ENCODE measurements at places on chromosomes 1 and 21.

- no peak for DNase-seq
Observed at GRCh38 chr21:17548262-17548661, 35.4 kb downstream of the CXADR start.

DNA sequence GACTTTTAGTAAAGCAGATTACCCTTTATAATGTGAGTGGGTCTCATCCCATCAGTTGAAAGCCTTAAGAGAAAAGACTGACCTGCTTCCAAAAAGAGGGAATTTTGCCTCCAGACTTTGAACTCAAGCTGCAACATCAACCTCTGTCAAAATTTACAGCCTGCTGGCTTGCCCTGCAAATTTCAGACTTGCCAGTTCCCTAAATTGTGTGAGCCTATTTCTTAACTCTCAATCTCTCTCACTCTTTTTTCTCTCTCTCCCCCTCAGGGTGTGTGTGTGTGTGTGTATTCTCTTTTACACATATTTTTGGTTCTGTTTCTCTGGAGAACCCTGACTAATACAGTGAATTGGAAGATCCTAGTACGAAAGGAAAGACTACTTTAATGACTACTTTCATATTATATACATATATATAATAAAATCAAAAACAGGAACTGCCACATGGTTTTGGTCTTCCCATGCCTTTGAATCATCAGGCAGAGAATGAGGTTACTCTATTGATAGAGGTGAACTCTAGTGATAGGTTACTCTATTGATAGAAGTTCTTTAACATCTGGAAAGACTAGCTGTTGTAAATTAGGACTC lies 6.4 kb downstream of the OR2C3 start:
- DNase-seq, result no peak

DNA sequence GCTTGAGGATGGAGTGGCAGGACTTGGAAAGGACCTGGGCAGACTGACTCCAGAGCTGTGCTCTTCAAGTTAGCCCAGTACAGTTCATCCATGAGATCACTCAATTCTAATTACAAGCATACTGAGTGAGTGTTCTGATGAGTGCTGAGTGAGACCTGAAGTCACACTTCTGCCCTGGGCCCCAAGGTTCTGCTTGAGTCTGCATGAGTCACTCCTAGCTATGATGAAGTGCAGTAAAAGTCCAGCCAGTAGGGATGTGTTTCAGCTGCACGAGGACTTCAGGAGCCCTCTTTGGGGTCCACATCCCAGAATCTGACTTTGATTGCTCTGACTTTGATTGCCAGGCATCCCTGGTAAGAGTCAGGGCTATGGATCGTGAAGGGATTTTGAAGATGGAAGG lies 35.8 kb downstream of the PLEKHA6 start:
- DNase-seq, result no peak

DNA sequence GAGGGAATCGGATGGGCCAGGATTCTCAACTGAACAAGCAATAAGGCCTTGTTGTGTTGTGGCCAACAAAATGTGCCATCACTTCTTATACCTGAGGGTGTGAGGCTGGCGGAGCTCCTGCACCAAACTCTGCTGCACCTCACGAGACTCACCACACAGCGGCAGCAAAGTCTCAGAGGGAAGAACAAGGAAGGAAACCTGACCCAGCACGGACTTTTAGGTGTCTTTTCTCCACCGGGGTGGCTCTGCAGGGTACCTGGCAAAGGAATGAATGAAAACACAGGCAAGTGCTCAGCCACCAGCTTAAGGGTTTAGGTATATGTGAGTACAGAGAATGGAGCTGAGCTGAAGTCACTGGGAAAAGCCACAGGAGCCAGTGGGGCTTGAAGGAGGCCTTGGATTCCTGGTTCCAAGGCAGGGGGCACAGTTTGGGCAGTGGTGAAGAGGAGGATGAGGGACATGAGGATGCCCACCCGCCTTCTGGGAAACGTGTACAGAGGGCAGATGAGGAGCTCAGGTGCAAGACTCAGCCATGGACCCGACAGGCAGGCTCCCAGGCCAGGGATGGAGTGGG lies 31.1 kb upstream of the HSD3B1 start:
- DNase-seq, result peak; percentile 57

DNA sequence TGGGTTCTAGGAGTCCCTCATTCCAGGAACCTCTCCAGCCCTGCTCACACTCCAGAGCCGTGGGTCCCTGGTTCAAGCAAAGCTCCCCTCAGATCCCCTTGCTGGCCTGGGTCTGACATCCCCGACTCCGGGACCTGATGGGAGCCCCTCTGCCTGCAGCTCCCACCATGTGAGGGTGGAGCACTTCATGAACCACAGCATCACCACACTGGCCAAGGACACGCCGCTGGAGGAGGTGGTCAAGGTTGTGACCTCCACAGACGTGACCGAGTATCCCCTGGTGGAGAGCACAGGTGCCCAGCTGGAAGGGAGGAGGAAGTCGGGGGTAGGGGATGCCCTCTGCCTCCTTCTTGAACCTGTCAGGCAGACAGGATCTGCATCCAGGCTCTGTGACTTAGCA lies 9.7 kb downstream of the CLCNKA start:
- DNase-seq, result no peak

GRCh38 chr1:220491891-220492290 lies 36.0 kb upstream of the MARK1 start:
- DNase-seq, result no peak

DNA sequence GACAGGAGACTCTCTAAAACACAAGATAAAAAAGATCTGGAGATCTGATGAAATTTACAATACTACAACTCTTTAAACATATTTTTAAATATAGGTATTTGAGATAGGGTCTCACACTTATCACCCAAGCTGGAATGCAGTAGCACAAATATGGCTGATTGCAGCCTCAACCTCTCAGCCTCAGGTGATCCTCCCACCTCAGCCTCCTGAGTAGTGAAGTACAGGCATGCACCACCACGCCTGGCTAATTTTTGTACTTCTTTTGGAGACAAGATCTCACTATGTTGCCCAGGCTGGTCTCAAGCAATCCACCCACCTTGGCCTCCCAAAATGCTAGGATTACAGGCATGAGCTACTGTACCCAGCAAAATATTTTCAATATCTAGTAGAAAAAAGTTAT lies 170.0 kb upstream of the NR5A2 start:
- DNase-seq, result no peak

GRCh38 chr1:57192222-57192621 lies 226.4 kb upstream of the C8B start:
- no peak for DNase-seq

GRCh38 chr1:65174585-65174984 lies 26.6 kb downstream of the AK4 start:
- no peak for DNase-seq

DNA sequence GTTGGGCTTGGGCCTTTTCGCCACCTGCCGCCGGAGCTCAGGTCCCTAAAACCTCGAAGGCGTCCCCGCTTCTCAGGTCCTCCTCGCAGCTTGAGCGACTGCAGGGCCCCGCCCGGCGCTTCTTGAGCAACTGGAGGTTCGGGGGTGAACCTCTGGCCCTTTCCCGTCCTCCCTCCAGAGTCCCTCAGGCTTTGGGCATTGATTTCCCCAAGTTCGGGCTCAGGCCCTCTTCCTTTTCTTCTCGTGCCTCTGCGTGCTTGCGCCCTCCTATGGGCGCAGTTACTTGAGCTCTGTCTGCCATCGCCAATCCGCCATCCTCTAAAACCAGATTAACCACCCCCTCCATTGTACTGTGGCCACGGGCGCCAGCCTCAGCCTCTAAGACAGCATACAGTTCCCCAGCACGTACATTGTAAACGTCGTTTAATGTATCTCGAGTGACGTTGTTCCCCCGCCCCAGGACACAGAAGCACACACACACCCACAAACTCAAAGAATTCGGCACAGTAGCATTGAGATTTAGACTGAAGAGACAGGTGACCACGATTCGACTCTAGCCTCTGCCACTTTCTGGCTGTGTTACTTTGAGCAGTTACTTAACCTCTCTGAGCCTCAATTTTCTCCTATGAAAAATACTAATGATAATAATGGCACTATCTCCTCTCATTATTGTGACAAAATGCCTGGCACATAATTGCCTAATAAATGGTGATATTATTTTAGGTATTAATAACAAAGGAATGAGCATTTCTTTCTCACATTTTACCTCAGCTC lies 22.6 kb downstream of the BTG2 start:
- DNase-seq, result peak; percentile 95

DNA sequence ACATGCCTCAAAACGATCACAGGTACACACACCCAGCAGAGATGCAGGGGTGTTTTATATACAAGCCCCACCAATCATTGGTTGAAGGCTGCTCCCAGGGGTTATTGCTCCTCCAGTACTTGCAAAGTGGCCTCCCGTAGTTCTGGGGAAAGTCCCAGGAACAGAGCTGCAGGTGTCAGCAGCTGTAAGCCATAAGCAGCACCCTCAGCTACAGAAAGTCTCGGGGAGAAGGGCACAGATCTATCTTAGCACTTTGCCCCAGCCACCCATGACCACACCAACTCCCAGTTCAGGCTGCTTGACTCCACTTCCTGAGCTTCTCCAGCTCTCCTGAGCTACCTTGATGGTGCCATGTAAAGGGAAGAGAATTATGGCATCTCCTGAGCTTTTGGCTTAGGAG lies 222.7 kb upstream of the GJB5 start:
- DNase-seq, result no peak

DNA sequence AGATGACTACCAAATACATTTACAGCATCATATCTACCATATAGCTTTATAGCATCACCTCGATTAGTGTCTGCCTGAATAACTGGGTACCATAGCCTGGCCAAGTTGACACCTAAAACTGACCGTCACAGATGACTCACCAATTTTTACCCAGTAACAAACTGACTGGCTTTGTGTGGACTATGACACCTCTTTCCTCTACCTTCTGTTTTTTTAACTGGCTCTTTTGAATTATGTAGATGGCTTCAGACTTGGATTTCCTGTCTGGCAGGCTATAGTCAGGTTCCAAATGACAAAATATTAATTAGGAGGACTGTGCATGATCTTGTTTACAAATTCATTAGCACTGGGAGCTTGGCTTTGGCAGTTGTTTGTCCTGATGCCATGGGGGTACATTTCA lies 360.3 kb downstream of the TGFB2 start:
- DNase-seq, result no peak

DNA sequence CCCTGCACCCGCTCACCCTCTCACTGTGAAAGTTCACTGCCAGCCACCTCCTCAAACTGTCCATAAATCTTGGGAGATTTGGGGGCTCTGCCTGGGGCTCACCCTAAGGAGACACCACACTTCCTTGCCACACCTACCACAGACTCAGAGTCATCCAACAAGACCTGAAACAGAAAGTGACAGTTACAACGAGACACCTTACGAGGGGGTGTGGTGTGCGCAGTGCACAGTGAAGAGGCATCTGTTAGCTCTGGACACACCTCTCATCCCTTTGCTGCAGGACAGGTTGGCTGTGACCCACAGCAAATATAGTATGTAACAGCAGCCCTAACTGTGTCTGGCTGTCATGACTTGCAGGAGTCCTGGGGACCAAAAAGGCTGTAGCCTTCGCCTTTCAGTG lies 190.2 kb downstream of the NR5A2 start:
- no peak for DNase-seq

DNA sequence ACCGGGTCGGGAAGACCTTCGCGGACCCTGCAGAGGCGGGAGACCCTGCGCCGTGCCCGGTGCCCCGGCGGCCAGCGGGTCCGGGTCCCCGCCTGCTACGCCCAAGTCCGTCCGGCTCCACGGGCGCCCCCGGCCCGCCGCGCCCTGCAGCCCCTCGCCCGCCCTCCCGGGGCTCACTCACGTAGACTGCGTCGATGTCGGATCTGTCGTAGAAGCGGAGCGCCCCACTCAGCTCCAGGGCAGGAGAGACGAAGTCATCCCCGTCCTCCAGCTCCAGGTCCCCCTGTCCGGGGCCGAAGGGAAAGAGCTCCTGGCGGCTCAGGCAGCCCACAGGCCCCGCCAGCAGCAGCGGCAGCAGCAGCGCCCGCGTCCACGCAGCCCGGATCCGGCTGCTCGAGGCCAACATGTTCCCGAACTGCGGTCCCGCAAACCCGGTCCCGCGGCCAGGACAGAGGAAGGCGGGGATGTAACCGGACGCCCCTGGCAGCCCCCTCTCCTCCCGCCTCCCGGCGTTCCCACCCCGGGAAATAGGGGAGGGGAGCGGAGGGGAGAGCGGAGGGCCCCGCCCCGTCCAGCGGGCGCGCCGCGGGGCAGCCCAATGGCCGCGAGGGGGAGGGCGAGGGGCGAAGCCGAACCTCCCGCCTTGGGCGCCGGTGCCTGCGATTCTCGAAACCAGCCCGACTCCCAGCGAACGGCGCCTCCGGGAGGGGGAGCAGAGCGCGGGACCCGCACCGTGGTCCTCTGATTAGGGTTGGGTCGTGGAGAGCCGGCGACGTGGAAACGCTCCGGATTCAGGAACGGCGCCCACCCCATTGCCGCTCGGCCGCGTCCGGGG lies at the start of gene NID1:
NID1 (minus strand) TSS at position 417 of the 835 bp plus-strand sequence; CDS start at position 406, 11 bp downstream.
- DNase-seq, result peak; percentile 70

- DNase-seq, result peak; percentile 64
Observed at GRCh38 chr1:226736908-226737818, 1.9 kb downstream of the ITPKB start.

DNA sequence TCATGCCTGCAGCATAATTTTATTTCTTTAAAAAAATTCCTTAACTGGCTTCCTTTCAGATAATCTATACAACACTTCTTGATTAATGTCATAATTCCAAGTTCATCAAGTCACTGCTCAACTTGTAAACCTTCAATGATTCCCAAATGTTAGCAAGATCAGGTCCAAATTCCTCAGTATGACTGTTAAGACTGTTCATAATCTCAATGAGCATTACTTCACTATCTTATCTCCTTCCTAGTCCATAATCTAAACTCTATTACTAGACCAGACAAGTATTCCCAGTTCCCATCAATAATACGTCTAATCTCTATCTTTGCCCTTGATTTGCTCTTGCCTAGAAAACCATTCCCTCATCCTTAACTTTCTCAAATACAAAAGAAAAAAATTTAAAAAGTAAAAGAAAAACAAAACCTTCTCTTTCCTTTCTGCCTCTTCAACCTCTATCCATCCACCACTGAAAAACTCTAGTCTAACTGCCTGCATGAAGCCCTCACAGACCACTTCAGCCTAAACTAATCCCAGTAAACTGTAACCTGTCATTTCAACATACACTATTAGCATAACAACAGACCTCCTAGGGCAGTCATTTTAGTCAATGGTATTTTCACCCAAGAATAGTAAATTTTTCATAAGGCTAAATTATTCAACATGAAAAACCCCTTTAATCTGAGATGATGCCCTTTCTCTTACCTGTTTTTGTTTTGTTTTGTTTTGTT lies 15.5 kb downstream of the LUZP1 start:
- DNase-seq, result no peak
